ENCODE measurements at places on chromosomes 16 and 17. TPM values are rescaled to one million over a fixed set of nuclear protein-coding genes. Genes with fewer than 3 reads are reported as not detected.

- H3K27ac ChIP-seq, result no peak overlapping the region
- H3K36me3 ChIP-seq, result no peaks in the 10 kb centered on the region
- DNase-seq, result no peak
- no peaks in the 10 kb centered on the region for H3K27me3 ChIP-seq
- no peaks in the 10 kb centered on the region for H3K4me1 ChIP-seq
- no peak overlapping the region for H3K4me3 ChIP-seq
Observed at GRCh38 chr17:65593855-65594845, 32.7 kb upstream of the AXIN2 start.

DNA sequence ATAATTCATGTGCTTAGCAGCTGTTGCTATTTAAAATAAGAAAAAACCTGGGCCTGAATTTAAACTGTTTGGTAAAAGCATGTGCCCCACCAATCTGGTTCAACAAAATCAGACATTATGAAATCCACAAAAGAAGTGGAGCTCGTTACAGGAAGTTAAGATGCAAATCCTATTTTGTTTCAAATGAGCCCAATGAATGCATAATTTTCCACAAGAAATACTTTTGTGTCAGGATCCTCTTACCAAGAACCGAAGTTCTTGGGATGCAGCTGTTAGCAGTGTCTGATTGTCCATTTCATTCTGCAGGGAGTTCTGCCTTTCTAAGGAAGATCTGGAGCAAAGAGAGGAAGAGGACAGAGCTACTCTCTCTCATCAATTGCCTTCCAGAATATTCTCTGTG is 105.7 kb upstream of the RBBP6 start:
- no peaks in the 10 kb centered on the region for H3K4me1 ChIP-seq
- no peaks in the 10 kb centered on the region for H3K36me3 ChIP-seq
- no peak overlapping the region for H3K4me3 ChIP-seq
- H3K27me3 ChIP-seq, result no peaks in the 10 kb centered on the region
- no peak for DNase-seq
- H3K27ac ChIP-seq, result no peak overlapping the region

GRCh38 chr16:12573730-12574383 is 229.8 kb downstream of the CPPED1 start:
- peak; percentile 59 for DNase-seq
- H3K4me1 ChIP-seq, result no peaks in the 10 kb centered on the region
- no peaks in the 10 kb centered on the region for H3K27me3 ChIP-seq

Gene AOC2
- 1.2 TPM for polyA plus RNA-seq

Gene RTN4RL1
- under 0.01 TPM for polyA plus RNA-seq

- no peak overlapping the region for H3K27ac ChIP-seq
- H3K4me1 ChIP-seq, result no peaks in the 10 kb centered on the region
- H3K4me3 ChIP-seq, result no peak overlapping the region
- peaks cover 82% of the 10 kb centered on the region for H3K27me3 ChIP-seq
- peak; percentile 62 for DNase-seq
Observed at GRCh38 chr17:81651692-81652091, 4.7 kb downstream of the PDE6G start.

Gene CA4
- polyA plus RNA-seq, result 91.3 TPM

- H3K27me3 ChIP-seq, result no peaks in the 10 kb centered on the region
- no peak for DNase-seq
- H3K4me3 ChIP-seq, result no peak overlapping the region
- no peaks in the 10 kb centered on the region for H3K4me1 ChIP-seq
- no peaks in the 10 kb centered on the region for H3K36me3 ChIP-seq
Observed at GRCh38 chr16:68499006-68499405, 40.1 kb upstream of the ZFP90 start.

Gene KRTAP1-1
- polyA plus RNA-seq, result not detected

Gene C17orf78
- polyA plus RNA-seq, result not detected

- no peaks in the 10 kb centered on the region for H3K27me3 ChIP-seq
- no peak overlapping the region for H3K4me3 ChIP-seq
- peak; percentile 68 for DNase-seq
Observed at GRCh38 chr17:81888988-81889595, 2.3 kb downstream of the ALYREF start.

DNA sequence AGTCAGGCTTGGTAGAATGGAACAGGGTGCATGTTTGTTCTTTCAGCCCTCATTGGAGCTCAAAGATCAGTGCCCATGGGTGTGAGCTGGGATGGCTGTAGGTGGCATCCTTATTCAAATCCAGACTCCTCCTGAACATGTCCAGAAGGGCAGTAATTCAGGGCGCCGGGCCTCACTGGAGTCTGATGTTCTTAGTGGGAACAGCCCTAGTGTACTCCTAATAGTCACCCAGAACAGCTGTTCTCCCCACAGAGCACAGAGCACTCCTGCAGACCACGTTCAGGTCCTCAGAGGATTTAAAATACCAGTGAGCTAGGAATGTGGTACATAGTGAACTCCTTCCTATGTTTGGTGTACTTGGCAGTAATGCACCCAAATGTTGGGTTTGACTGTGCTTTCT is 96.2 kb downstream of the BANP start:
- DNase-seq, result no peak
- peaks cover 6% of the 10 kb centered on the region for H3K36me3 ChIP-seq
- H3K4me1 ChIP-seq, result no peaks in the 10 kb centered on the region
- no peaks in the 10 kb centered on the region for H3K27me3 ChIP-seq

Gene RRAD
- 5.5 TPM for polyA plus RNA-seq

Gene PSME3
- 59.5 TPM for polyA plus RNA-seq

DNA sequence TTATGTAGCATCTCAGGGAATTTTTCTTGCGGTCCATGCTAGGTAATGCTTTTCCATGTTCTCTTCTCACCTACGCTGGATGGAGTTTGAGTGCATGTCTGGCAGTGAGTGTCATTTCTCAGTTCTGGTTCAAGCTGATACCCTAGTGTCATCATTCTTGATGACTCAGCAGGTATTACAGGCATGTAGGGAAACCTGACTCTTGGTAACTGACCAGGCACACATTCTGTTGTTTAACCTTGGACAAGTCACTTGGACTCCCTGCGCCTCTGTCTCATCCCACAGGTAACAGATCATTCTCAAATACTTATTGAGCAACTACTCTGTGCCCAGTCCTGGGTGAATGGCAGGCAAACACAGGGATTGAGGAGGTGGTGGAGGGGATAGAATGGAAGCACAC is 6.8 kb upstream of the RBFOX1 start:
- H3K4me1 ChIP-seq, result no peaks in the 10 kb centered on the region
- no peaks in the 10 kb centered on the region for H3K36me3 ChIP-seq
- H3K27ac ChIP-seq, result no peak overlapping the region
- no peak overlapping the region for H3K4me3 ChIP-seq
- no peaks in the 10 kb centered on the region for H3K27me3 ChIP-seq

DNA sequence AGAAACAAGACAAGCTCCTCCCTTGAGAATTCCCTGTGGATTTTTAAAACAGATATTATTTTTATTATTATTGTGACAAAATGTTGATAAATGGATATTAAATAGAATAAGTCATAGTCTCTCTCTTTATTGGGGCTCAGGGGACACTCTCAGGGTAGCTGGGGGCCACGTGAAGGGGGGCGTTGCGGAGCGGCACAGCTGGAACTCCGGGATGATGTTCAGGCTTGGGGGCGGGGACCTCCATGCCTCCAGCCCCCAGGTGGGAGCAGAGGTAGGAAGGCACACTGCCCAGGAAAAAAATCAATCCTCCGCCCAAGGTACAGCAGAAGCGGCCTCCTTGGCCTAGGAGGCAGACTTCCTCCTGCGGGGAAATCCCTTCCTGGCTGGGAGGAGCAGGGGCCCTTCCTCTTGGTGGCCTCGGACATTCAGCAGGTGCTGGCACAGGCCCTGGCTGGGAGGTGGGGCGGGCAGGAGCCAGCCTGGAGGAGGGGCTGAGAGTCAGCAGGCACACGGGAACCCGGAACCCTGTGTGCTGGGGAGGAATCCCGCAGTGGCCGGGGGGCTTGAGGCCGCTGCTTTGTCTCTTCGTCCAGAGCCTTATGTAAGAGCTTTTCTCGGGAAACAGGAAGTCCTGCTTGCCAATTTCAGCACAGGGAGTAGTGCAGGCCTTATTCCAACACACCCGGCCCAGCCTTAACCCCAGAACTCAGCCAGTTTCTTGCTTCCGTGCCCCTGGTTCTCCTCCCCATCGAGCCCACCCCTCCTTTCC is 591 bp upstream of the TNFSF13 start:
- peak; percentile 96 for DNase-seq
- H3K4me3 ChIP-seq, result peak overlapping the region; percentile 94
- peaks cover 45% of the 10 kb centered on the region for H3K4me1 ChIP-seq
- H3K36me3 ChIP-seq, result no peaks in the 10 kb centered on the region
- peak overlapping the region; percentile 97 for H3K27ac ChIP-seq

DNA sequence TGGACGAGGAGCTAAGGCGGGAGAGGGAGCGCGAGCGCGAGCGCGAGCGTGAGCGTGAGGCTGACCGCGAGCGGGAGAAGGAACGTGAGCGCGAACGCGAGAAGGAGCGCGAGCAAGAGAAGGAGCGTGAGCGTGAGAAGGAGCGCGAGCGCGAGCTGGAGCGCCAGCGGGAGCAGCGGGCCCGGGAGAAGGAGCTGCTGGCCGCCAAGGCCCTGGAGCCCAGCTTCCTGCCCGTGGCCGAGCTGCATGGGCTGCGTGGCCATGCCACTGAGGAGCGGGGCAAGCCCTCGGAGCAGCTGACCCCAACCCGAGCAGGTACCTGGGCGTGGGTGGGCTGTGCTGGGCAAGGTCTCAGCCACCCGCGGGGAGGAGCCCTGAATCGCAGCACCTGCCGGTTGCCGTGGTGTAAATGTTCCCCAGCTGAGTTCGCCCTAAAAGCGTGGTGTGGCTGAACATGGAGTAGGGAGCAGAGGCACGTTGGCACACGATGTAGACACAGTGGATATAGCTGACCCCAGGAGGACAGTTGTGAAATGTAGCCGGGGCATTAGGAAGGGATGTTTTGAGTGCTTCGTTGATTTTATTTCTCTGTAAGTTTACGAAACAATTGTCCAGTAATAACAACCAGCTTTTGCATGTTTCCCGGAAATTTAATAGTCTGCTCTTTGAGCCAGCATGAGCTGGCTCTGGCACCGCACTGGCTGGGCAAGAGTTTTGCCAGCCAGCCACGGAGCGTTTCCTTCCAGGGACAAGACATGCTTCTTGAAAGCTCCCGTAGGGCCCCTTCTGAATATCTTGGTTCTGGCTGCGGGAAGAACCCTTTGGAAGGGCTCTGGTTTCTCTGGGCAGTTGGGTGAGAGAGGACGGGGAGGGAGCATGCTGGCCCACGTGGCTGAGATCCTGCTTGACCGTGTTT is 32.1 kb downstream of the GINS2 start:
- no peaks in the 10 kb centered on the region for H3K4me1 ChIP-seq
- H3K27ac ChIP-seq, result no peak overlapping the region
- DNase-seq, result no peak
- no peak overlapping the region for H3K4me3 ChIP-seq
- H3K36me3 ChIP-seq, result peaks cover 62% of the 10 kb centered on the region

DNA sequence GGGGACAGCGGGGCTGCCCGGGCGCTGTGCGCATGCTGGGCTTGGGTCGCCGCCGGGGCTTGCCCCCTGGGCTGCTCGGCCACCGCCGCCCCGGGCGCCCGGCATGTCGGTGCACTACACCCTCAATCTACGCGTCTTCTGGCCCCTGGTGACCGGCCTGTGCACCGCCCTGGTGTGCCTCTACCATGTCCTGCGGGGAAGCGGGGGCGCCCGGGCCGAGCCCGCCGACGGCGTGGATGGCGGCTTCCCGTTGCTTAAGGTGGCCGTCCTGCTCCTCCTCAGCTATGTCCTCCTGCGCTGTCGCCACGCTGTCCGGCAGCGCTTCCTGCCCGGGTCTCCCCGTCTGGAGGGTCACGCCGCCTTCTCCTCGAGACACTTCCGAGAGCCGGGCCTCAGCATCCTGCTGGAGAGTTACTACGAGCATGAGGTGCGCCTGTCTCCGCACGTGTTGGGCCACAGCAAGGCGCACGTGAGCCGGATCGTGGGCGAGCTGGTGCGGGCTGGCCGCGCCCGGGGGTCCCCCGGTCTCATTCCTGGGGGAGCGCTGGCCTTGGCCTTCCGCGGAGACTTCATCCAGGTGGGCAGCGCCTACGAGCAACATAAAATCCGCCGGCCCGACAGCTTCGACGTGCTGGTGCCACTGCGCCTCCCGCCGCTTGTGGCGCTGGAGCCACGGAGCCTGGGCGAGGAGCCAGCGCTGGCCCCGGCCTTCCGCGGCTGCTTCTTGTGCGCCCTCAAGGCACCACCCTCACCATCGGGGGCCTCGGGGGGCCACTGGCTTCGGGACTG is 789 bp downstream of the ITPRIPL2 start:
- peak; percentile 87 for DNase-seq
- H3K4me3 ChIP-seq, result peak overlapping the region; percentile 67
- no peaks in the 10 kb centered on the region for H3K4me1 ChIP-seq
- no peaks in the 10 kb centered on the region for H3K27me3 ChIP-seq
- peaks cover 6% of the 10 kb centered on the region for H3K36me3 ChIP-seq

GRCh38 chr16:11151885-11152629 is 103.9 kb downstream of the SOCS1 start:
- no peaks in the 10 kb centered on the region for H3K36me3 ChIP-seq
- H3K4me3 ChIP-seq, result no peak overlapping the region
- DNase-seq, result no peak
- H3K27ac ChIP-seq, result no peak overlapping the region

Gene CDIP1
- polyA plus RNA-seq, result 16.2 TPM

- no peak overlapping the region for H3K4me3 ChIP-seq
- no peak for DNase-seq
- H3K4me1 ChIP-seq, result no peaks in the 10 kb centered on the region
- H3K36me3 ChIP-seq, result no peaks in the 10 kb centered on the region
Observed at GRCh38 chr16:15517743-15518377, 83.5 kb downstream of the BMERB1 start.

Gene AIPL1
- not detected for polyA plus RNA-seq

DNA sequence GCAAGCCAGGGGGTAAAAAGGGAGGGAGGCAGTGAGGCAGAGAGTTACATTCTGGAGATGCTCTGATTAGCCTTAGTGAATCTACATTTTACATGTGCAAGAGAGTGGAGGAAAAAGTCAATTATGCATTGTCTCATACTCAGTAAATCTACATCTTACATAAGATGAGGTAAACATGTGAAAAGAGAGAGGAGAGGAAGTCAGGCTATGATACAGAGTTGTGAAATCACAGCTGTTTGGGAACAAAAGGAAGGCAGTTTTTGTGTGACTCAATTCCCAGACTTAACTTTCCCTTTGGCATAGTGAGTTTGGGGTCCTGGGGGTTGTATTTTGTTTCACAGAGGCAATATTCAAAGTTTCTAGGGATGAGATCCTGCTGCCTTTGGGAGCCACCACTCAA is 67.8 kb downstream of the GP2 start:
- DNase-seq, result no peak
- H3K36me3 ChIP-seq, result no peaks in the 10 kb centered on the region
- H3K4me1 ChIP-seq, result no peaks in the 10 kb centered on the region
